ENCODE measurements at places on chromosomes 4 and X.

DNA sequence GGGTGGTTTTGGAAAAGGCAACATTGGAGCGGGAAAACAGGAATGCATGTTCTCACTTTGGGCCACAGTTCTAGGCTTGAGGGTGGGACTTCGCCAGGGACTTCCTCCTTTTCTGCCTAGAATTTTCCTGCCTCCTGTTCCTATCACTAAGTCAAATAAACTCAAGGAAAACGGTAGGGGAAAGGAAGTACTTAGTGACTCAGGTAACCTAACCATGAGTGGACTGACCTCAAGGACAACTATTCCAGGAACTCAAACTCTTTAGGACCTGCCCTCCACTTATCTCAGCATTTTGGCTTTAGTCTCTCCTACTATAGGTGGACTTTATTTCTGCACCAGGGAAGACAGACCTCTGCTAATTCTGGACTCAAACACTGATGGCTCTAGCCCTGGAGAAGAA lies 281.7 kb downstream of the ZNF674 start:
- no peak for DNase-seq

- no peak for DNase-seq
These were observed 318.5 kb downstream of the ARAP2 start for GRCh38 chr4:35925806-35926205.

DNA sequence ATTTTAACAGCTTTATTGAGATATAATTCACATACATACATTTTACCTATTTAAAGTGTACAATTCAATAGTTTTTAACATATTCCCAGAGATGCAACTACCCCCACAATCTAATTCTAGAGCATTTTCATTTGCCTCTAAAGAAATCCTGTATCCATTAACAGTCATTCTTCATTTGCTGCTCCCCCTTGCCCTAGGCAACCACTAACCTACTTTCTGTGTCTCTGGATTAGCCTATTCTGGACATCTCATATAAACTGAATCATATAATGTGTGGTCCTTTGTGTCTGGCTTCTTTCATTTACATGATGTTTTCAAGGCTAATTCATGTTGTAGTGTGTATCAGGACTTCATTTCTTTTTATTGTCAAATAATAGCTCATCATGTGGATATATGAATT lies 105.1 kb upstream of the GRPR start:
- no peak for DNase-seq

- no peak for DNase-seq
These were observed 29.9 kb downstream of the C4orf51 start for GRCh38 chr4:145709843-145710242.

- no peak for DNase-seq
These were observed 89.4 kb downstream of the AMMECR1 start for GRCh38 chrX:110228453-110228852.

GRCh38 chr4:79864500-79865200 lies 208.4 kb downstream of the ANTXR2 start:
- DNase-seq, result no peak

- no peak for DNase-seq
These were observed 62.1 kb downstream of the CLCN3 start for GRCh38 chr4:169682372-169683047.

GRCh38 chr4:104424989-104425388 lies 69.7 kb downstream of the CXXC4 start:
- no peak for DNase-seq

DNA sequence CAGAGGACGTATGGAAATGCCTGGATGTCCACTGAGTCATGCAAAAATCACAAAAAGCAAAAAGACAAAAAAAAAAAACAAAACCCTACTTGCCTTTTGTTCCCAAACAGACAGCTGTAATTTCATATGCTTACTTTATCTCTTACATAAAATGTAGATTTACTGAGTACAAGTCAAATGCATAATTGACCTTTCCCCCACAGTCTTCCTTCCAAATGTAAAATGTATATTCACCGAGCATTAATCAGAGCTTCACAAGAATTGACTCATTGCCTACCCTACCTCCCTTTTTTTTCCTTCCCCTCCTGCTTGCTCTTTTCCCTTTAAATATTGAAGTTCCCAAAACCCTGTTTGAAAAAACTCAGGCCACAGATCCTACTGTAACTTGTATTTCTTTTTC lies 32.5 kb upstream of the TMPRSS11B start:
- no peak for DNase-seq

DNA sequence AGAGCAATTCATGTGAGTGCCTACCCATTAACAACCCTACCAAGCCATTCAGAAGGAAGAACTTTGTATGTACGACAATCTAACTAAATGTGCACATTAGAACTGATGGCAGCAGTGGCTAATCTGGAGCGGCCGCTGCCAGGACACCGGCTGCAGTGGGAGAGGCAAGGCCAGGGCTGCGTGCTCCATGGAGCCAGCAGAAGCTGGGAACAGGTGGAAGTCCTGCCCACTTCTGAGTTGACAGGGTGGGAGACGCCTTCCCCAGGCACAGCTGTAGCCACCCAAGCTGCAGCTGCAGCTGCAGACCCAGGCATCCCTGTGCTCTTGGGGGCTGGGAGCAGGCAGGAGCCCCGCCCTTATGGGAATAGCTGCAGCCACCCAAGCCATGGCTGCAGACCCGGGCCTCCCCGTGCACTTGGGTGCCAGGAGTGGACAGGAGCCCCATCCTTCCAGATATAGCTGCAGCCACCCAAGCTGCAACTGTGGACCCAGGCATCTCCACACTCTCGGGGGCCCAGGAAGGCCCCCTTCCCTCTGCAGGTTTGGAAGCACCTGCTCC lies 79.1 kb upstream of the DDX60 start:
- DNase-seq, result no peak

- DNase-seq, result no peak
These were observed 12.5 kb downstream of the RASGEF1B start for GRCh38 chr4:81459228-81459627.

DNA sequence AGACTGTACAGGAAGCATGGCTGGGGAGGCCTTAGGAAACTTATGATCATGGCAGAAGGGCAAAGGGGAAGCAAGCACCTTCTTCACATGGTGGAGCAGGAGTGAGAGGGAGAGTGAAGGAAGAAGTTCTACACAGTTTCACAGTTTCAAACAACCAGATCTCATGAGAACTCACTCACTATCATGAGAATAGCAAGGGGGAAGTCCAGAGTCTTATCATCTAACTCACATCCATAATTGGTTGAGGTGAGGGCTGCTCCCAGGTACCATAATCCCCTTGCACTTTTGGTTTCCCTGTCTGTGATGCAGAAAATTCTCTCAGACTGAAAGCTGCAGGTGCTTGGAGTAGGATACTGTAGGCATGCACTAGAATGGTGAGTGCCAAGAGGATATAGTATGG lies 233.8 kb upstream of the CPEB2 start:
- no peak for DNase-seq

GRCh38 chr4:173181848-173182247 lies 13.2 kb downstream of the GALNT7 start:
- DNase-seq, result no peak

- no peak for DNase-seq
These were observed 21.3 kb upstream of the SFRP2 start for GRCh38 chr4:153809916-153810810.

DNA sequence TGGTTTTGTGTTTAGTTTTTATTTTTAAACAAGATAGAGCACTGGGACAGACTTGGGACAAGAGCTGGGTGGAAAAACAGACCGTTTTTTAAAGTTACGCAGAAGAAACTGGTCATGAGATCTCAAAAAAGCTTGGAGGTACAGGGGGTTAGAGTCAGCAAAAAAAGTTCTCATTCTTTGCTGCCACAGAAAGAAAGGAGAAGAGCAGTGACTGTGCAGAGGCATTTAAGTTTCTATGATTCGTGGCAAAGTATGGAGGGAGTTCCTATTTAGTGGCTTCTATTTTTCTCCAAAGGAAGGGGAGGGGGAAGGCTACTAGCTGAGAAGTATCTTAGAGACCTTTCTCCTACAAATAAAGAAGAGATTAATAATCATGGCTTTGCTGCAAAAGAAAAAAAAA lies 68.3 kb downstream of the MANBA start:
- no peak for DNase-seq

GRCh38 chr4:153514001-153514526 lies 47.9 kb downstream of the TMEM131L start:
- DNase-seq, result no peak

GRCh38 chr4:103451341-103451740 lies 253.2 kb upstream of the CENPE start:
- no peak for DNase-seq

- DNase-seq, result no peak
These were observed 77.5 kb downstream of the MSN start for GRCh38 chrX:65744965-65745364.

DNA sequence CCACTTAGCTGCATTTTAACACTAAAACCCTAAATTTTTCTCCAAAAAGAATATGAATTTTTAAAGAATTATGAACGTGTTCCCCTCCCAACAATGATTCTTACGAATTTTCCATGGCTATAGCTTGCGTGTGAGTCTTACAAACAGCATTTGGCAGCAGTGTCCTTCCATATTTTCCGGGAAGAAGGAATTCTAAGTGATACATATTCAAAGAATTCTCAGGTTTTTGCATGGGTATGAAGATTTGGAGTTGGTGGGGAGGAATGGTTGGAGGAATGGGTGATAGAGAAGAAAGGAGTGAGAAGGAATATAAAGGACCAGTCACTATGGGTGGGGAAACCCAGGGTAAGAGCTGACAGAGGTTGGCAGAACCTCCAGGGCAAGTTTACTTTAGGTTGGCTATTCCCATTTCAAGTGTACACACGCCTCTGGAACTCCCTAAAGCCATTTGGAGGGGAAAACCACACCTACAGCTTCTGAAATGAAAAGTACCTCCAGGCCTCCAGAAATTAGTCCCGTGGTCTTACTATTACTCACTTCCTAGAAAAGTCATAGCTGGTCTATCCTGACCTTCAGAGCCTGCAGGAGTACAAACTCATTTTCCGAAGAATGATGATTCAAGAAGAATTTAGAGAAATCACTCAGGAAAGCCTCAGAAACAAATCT lies 420.8 kb upstream of the DIPK2B start:
- no peak for DNase-seq

DNA sequence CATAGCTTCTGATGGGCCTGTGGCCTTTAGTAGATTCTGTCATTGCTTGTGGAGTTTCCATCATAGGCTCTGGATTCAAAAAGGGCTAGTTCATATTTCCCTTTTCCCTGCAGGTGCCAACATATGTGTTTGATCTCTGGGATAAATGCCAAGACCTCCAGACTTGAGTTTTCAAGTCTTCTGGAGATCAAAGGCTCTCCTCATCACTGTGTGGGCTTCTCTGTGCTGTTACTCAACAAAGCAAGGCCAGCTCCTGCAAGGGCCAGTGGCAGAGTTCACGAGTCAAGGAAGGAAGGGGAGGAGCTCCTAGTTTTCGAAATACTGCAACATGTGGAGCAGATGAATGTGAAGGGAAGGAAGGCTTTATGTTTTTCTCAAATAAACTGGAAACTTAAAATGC lies 62.7 kb upstream of the SCML1 start:
- no peak for DNase-seq

All from iPS DF 19.7 (cell line).